ENCODE measurements at places on chromosomes 2 and 18.

- DNase-seq: no peak
Observed at GRCh38 chr2:172555272-172555521, 693 bp upstream of the PDK1 start.

GRCh38 chr2:147630585-147630984, 214.2 kb upstream of the ACVR2A start:
- no peak for DNase-seq

DNA sequence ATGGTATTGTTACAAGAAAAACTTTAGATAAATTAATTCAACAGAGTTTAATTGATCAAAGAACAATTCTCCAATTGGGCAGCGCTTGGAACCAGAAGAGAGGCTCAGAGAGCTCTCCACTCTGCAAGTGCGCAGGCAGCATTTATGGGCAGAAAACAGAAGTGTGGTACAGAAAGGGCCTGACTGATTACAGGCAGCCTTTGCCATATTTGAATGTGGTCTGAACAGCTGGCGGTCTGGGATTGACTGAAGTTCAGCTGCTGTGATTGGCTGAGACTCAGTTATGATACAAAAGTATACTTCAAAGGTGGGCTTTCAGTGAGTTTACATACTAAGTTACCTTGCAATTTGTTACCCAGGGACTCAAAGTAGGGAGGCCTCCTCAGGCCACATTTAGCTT, 301.3 kb upstream of the ID2 start:
- DNase-seq: no peak

GRCh38 chr2:121505986-121506586, 24.6 kb upstream of the RNU4ATAC start:
- DNase-seq: no peak

DNA sequence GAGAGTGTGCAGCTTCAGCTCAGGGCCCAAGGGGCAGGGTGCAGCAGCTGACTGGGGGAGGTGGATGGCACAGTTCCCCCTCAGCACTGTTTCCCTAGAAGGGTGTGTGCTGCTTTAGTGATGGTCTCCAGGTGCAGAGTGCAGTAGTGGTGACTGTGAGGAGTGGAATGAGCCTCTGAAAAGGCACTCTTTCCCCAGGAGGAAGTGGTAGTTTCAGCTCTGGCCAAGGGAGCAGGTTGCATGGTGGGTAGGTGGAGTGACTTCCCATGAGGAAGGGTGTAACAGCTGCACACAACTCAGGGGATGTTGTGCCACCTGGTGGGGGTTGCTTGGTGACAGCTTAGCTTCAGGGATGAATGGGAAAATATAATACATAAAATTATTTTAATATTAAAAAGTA, 251.5 kb upstream of the NXPH2 start:
- DNase-seq: no peak
